ENCODE measurements at places on chromosomes 7 and 10.

DNA sequence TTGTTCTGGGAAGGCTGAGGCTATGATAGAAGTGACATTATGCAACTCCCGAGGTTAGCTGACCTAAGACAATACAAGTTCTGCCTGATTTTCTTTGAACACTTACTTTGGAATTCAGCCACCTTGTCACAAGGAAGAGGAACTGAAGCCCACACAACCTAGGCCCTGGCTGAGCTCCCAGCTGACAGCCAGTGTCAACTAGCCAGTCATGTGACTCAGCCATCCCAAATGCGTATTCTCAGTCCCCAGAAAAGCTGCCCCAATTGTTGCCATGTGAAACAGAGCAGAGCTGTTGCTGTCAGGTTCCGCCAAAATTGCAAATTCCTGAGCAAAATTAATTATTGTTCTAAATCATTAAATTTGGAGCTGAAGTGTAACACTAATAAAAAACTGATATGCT is 1010.0 kb downstream of the XPNPEP1 start:
- no peak overlapping the region for H3K4me3 ChIP-seq
- no peaks in the 10 kb centered on the region for H3K36me3 ChIP-seq
- no peak for DNase-seq
- peaks cover 22% of the 10 kb centered on the region for H3K27me3 ChIP-seq
- peaks cover 3% of the 10 kb centered on the region for H3K4me1 ChIP-seq
- H3K27ac ChIP-seq: no peak overlapping the region

DNA sequence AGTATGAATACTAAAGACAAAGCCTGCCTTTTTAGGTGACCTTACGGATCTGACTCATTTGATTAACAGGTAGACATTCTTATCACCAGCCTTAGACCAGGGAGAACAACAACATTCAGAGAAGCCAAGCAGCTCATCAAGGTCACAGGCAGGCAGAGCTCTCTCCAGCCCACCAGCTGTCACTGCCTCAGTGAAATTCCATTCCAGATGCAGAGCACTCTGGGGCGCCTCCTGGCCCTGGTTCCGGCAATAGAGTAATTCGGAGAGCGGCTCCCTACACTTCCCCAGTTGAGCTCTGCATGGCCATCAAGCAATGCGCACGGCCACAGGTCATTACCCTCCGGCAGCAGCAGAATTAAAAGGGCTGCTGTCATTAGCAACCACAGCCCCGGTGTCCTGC is 164.7 kb downstream of the TCERG1L start:
- no peaks in the 10 kb centered on the region for H3K36me3 ChIP-seq
- no peaks in the 10 kb centered on the region for H3K4me1 ChIP-seq
- no peaks in the 10 kb centered on the region for H3K27me3 ChIP-seq

- no peak overlapping the region for H3K27ac ChIP-seq
- no peak overlapping the region for H3K4me3 ChIP-seq
- no peaks in the 10 kb centered on the region for H3K36me3 ChIP-seq
- DNase-seq: no peak
- no peaks in the 10 kb centered on the region for H3K4me1 ChIP-seq
These were observed 41.0 kb upstream of the WASL start for GRCh38 chr7:123789817-123790216.

- H3K27me3 ChIP-seq: peaks cover 10% of the 10 kb centered on the region
- H3K36me3 ChIP-seq: no peaks in the 10 kb centered on the region
- DNase-seq: no peak
- H3K27ac ChIP-seq: no peak overlapping the region
These were observed 131.3 kb upstream of the NPVF start for GRCh38 chr7:25359471-25360059.

GRCh38 chr10:106626371-106626770 is 538.1 kb downstream of the SORCS1 start:
- H3K27me3 ChIP-seq: no peaks in the 10 kb centered on the region
- no peaks in the 10 kb centered on the region for H3K4me1 ChIP-seq
- H3K27ac ChIP-seq: no peak overlapping the region

Measured in activated B cell treated with CpG ODN at 0.5 μM for 24 hours (primary cell).